ENCODE measurements at places on chromosomes 2 and 18.

DNA sequence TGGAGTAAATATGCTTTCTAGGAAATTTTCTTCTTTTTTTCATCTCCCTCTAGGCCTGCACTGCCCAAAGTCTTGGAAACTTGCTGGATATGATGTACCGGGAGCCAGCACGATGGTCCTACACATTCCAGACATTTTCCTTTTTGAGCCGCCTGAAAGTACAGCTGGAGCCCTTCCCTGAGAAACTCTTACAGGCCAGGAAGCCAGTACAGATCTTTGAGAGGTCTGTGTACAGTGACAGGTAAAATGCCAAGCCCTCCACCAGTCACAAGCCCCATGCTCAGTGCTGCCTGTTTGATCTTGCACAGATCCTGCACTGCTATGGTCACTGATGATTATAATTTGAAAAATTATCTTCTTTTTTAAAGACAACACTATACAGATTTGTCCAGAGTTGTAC, 20.0 kb downstream of the DGUOK start:
- DNase-seq = no peak

GRCh38 chr2:101617188-101617587, 80.3 kb upstream of the MAP4K4 start:
- peak; percentile 91 for DNase-seq

- no peak for DNase-seq
Observed at GRCh38 chr2:9768388-9768787, 74.9 kb upstream of the TAF1B start.

- no peak for DNase-seq
Observed at GRCh38 chr2:3602553-3603339, 7.8 kb downstream of the COLEC11 start.

GRCh38 chr2:166519391-166519962, 25.4 kb upstream of the SCN7A start:
- no peak for DNase-seq

DNA sequence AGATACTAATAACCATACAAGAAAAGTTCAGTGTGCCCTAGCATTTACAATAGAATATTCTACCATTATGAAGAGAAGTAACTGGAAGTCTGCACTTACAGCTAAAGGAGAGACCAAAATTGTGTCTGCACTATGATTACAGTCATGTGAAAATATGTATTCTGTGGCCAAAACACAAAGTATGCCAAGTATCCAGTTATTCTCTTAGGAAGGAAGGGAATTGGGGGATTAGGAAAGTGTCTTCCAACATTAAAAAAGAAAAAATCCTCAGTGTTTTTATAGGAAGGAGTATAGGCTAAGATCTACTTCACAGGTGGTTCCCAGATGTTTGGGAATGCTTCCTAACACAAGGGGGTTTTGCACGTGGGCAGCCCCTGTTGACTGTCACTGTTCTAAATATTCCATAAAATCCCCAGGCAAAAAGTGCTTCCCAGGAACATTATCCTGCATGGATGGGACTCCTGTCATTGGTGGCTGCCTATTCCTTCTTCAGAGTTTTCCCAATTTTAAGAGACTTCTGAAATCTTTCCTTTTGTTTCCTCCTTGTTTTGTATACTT, 180.2 kb upstream of the KLHL29 start:
- no peak for DNase-seq

DNA sequence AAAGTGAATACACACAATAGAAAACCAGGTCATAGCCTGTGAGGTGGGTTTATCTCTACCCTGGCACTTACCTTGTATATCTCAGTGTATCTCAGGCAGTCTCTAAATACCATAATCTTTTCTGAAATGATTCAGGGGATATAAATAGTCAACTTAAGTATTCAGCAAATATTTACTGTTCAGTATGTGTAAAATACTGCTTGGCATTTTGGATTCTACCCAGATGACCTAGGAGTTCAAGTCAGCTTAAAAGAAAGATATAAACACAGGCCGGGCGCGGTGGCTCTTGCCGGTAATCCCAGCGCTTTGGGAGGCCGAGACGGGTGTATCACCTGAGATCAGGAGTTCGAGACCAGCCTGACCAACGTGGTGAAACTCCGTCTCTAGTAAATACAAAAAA, 23.8 kb downstream of the GRHL1 start:
- DNase-seq = no peak

DNA sequence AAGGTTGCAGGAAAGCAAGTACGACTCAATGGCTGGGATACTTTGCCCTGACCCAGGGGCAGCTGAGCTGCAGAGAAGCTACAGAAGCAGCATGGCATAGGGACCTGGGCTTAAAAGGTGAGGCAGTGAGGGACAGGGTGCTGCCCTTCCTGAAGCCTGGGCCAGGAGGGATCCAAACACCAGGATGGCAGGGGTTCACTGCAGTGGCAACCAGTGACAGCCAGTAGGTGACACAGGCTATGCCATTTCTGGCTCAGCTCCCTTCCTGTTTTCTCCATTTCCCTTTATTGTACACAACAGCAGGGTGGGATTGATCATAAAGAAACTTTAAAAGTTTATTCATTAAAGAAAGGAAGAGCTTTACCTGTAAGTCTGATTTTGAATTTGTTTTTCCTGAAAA, 48.8 kb downstream of the CABYR start:
- DNase-seq = no peak

- DNase-seq = peak; percentile 33
Observed at GRCh38 chr18:50203801-50204604, 9.1 kb upstream of the MYO5B start.

DNA sequence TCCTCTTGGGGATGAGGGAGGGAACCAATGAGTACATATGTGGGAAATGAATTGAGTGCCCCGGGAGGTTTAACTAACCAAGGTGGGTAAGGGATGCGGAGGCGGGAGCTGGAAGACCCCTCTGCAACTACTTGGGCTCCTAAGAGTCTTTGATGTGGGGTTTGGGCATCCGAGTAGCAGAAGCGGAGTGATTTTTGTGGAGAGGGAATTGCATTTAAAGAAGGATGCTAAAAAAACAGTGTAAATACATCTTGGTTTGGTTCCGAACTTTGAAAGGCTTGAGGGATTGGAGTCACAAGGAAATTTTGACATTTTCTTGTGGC, 215.7 kb downstream of the MCFD2 start:
- DNase-seq = no peak

GRCh38 chr2:105756435-105756834, 11.7 kb downstream of the NCK2 start:
- DNase-seq = no peak

- no peak for DNase-seq
Observed at GRCh38 chr2:230158468-230158867, 61.3 kb downstream of the SP110 start.

- DNase-seq = no peak
Observed at GRCh38 chr2:3036432-3037125, 341.0 kb downstream of the EIPR1 start.

GRCh38 chr2:203809991-203810510, 57.5 kb upstream of the CTLA4 start:
- no peak for DNase-seq

GRCh38 chr2:42095923-42096408, 48.1 kb downstream of the PKDCC start:
- peak; percentile 80 for DNase-seq

GRCh38 chr2:42928692-42929545, 136.5 kb upstream of the HAAO start:
- peak; percentile 44 for DNase-seq

DNA sequence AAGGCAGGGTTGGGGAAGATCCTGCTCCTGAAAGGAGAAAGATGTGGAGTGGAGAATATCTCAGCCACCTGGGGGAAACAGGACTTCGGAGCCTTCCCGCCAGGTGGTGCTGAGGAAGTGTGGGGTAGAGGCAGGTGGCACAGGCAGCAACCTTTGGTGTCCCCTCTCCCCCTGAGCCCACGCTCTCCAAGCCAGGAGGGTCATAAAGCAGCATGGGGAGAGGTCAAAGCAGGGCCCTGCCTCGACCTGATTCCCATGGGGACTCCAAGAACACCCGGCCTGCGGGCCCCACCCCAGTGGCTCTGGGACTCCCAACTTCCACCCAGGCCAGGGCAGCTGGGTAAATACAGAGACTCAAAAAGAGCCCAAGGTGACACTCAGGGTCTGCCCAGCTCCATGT, 54.3 kb upstream of the SLC66A3 start:
- no peak for DNase-seq

DNA sequence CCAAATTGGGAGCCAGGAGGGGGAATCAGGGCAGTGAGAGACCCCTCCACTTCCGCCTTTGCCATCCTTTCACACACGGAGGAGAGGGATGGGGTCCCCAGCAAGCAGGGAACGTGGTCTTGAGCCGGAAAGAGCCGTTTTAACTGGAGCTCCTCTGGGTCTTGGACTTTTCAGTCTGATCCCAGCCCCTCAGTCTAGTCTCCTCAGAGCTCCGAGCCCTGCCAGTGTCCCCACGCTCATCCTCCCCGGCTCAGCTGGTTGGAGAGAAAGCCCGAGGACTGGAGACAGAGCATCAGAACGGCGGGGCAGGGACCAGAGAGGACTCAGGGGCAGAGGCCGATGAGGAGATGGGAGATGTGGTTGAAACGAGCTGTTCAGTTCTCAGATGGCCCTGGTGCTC, 26.1 kb upstream of the OTOF start:
- no peak for DNase-seq

DNA sequence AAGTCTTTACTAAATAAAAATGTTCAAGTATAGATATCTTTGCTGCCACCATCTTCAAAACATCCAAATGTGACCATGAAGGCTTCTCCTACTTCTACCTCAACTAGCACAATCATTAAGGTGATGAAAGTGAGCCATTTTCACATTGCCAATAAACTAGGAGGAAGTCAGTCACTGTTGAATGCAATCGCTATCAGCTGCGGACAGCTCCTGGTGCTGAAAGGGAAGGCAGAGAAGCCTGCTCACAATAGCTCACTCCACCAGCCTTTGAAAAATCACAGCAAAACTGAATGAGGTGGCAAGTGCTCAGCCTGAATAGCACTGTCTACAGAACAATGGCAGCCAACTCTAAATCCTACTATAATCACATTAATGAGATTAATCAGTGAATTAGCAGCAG, 2.2 kb downstream of the MYT1L start:
- peak; percentile 11 for DNase-seq
